NCI-H446 (cell line): ENCODE measurements at places on chromosomes 13 and 19.
A peak's percentile ranks its signal among the peaks of the same experiment; 100 is the strongest.

GRCh38 chr13:110379358-110379757, 72.3 kb downstream of the COL4A2 start:
- no peak for DNase-seq

GRCh38 chr13:53015971-53016370, 12.6 kb upstream of the OLFM4 start:
- DNase-seq = no peak

DNA sequence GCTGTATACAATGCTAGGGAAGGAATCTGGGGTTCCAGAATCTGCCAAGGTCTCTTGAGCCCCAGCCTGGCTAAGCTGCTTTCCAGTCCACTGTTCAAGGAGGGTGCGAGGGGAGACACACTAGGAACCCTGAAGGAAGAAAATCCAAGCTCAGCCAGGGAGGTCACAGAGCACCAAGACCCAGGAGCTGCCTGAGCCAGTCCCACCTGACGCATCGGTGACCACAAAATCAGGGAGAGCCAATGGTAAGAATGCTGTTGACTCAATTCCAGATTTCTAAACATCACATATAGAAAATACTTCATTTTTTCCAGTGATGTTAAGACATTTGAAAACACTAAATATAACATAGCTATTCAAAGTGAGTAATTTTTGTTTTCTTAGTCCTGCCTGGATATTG, 50.1 kb downstream of the CEP89 start:
- DNase-seq = no peak

DNA sequence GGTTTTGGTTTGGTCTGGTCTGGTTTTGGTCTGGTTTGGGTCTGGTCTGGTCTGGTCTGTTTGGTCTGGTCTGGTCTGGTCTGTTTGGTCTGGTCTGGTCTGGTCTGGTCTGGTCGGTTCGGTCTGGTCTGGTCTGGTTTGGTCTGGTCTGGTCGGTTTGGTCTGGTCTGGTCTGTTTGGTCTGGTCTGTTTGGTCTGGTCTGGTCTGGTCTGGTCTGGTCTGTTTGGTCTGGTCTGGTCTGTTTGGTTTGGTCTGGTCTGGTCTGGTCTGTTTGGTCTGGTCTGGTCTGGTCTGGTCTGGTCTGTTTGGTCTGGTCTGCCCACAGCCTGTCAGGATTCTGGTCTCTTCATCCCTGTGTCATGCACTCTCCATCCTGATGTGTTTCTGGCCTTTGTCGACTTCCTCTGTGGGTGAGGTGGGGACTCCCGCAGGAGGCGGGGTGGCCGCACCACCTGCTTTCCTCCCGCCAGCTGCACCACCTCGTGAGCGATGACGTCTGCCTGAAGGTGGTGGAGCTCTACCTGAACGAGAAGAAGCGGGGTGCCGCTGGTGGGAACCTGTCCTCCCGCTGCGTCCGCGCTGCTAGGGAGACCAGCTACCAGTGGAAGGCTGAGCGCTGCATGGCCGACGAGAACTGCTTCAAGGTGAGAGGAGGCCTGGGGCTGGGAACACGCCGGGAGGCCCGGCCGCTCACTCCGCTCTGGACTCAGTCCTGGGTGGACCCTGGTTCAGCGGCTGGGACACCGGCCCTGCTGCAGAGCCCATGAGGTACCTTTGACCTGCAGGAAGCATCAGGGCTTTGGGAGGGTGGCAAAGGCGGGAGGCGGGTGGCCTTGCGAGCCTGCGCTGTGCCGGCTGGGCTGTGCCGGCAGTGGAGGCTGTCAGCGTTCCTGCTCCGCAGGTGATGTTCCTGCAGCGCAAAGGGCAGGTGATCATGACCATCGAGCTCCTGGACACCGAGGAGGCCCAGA, 12.9 kb upstream of the F2RL3 start:
- DNase-seq = no peak

DNA sequence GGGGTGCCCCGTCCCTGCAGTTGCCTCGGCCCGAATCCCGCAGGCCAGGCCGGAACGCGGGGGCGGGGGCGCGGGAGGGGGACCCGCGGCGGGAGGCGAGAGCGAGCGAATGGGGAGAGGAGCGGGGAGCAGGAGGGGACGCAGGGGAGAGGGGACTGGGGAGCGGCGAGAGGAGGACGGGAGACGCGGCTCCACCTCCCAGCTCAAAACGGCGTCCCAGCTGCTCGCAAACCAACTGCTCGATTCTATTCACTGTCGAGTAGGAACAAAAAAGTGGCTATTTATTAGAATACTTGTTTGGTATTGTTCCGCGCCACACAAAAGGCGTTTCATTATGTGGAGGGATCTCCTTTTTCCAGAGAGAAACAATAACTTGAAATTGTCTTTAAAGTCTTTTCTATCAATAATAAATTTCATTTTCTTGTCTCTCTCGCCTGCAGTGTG, 10.6 kb upstream of the SOX1 start:
- DNase-seq = no peak

DNA sequence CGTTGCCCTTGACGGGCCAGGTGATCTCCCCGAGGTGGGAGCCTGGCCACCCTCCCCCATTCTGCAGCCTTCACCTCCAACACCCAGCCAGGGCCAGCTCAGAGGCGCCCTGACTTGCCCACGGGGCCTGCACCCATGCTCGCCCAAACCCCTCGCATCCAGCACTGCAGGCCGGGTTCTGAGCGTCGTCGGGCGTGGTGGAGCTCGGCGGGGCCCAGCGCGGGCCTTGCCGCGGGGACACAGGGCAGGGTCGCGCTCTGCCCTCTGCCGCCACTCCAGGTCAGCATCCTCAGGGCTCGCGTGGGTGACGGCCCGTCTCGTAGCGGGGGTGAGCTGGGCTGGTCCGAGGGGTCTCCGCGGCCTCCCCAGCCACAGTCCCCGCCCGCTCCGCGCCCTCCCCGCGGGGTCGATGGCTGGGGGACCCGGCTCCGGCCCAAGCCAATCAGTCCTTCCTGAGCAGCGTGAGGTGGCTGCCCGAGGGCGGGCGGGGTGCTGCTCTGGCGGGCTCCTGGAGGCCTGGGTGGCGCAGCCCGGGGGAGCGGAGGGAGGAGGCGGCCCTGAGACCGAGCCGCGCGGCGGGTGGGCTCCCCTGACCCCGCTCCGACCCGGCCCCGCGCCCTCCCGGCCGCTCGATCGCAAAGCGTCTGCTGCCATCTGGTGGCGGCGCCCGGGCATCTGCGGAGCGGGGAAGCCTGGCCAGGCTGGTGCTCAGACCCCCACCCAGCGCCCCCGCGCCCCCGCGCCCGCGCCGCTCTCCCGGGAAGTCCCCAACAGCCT, 61.4 kb downstream of the CCNE1 start:
- peak; percentile 52 for DNase-seq

DNA sequence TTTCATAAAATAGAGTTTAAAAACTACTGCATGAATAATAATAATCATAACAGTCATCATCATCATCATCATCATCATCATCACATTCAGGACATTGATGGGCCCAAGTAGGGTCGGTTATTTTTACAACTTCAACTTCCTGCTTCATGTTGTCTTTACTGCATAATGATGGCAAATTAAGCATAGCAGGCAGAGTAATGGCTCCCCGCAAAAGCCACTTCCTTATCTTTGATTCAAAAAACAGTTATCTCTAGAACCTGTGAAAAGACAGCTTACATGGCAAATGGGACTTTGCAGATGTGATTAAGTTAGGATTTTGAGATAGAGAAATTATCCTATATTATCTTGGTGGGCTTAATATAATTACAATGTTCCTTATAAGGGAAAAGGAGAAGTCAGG, 792.9 kb downstream of the LIG4 start:
- DNase-seq = no peak

DNA sequence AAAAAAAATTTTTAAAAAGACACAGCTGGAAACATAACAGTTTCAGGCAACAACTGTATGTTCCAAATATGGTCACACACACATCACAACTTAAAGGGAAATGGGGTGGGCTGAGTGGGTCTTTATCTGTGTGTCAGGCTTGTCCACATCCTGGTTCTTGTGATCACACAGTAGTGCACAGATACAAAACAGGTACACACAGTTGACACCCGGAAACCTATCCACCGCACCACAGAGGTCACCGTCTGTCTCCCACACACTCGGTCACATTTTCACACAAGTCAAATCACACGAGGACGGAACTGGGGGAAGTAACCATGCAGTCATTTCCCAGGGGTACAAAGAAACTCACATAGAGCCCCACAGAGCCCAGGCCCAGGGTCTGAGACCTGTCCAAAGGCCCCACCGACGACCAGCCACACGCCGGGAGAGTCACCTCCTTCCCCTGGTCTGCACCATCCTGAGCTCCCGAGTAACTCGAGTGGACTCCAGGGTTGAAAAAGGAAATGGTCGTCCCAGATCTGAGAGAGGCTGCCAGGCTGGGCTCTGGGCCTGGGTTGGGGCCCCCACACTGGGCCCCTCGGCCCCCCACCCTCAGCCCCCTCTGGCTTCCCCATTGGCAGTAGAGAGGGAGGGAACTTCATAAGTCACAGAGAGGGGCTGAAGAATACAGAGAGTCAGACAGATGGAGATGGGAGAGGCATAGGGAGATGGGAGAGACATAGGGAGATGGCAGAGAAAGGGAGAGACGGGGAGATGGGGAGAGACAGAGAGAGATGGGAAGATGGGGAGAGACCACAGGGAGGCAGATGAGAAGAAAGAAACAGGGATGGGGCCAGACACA, 1.3 kb upstream of the PPAN start:
- no peak for DNase-seq

DNA sequence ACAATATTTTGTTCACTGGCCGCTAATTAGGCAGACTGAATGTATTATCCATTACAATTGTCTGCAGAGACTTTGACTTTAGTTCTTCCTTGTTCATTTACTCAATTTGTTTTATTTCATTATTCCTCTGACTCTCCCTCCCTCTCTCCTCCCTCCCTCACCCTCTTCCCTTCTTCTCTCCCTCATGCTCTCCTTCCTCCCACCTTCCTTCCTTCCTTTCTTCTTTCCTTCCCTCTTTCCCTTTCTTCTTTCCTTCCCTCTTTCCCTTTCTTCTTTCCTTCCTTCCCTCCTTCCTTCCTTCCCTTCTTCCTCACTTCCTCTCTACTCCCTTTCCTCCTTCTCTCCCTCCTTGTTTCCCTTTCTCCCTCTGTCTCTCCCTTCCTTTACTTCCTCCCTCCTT, 1591.0 kb upstream of the SLC10A2 start:
- no peak for DNase-seq
